Substantia nigra (tissue), 51 donors: ENCODE measurements at places on chromosomes 5 and 9.

DNA sequence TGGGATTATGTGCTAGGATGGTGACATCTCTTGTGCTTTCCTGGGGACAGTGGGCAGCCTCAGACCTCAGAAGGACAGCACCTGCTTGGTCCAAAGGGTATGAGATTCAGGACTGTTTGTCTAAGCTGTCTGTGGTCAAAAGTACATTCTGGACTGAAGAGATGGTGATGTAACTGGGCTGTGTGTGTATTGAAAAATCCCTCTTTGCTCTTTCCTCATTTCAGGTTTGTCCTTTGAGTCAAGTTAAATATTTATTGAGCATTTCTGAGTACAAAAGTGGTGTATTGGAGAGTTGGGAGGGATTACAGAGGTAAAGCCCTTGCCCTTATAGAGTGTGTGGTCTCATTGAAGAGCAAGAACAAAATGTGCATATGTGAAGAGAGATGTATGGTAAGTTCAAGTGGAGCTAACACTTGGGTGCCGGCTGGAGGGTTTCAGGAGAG, 46.7 kb downstream of the RCL1 start:
- no peak for DNase-seq

DNA sequence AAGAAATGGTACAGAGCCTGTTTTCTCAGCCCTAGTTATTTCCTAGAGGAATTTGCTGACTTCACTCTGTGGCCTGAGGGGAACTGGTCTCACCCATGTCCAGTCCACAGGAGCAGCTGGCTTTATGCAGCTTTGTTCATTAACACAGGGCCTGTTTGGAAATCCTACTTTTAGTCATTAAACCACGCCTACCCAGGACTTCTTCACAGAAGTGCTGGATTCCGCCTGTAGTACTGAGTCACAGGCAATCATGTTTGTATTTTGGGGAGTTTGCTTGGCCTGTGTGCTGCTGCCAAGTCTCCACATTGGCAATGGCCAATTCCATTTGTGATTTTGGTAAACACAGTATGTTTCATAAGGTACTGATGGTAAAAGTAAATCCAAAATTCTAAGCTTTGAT, 52.8 kb downstream of the CTNND2 start:
- no peak for DNase-seq

DNA sequence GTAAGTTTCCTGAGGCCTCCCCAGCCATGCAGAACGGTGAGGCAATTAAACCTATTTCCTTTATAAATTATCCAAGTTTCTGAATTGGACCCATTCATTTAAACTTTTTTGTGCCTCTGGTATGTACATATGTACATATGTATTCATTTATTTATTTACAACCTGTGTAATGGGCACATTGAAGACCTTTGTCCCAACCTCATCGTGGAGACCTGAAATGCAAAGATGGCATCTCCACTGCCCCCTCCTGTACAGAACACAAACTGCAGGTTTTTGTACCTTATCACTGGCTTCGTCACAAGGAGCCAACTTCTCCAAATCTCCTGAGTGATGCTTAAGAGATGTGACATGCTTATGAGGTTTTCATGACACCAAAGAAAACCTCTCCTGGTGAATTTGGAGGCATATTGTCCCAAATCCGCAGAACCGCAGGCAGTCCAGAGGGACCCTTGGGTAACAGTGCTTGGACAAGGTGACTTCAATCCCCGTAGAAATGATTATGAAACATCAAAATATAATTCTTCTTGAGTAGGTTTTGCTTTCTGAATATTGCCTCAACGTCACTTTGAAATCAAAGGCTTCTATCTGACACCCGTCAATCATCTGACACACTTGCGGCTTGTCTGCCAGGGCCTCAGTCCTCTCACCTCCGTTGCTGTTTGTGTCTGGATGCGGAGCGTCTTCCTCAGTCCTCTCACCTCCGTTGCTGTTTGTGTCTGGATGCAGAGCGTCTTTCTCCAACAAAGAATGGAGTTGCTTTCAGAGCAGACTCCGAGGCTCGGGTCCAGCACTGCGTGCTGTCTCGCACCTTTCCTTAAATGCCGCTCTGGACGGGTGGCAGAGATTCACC, 135.0 kb upstream of the IRX4 start:
- DNase-seq = no peak

- DNase-seq = no peak
These were observed 30.9 kb upstream of the CDK20 start for GRCh38 chr9:88005240-88005639.

- no peak for DNase-seq
These were observed 32.3 kb upstream of the CEP72 start for GRCh38 chr5:579746-580366.

DNA sequence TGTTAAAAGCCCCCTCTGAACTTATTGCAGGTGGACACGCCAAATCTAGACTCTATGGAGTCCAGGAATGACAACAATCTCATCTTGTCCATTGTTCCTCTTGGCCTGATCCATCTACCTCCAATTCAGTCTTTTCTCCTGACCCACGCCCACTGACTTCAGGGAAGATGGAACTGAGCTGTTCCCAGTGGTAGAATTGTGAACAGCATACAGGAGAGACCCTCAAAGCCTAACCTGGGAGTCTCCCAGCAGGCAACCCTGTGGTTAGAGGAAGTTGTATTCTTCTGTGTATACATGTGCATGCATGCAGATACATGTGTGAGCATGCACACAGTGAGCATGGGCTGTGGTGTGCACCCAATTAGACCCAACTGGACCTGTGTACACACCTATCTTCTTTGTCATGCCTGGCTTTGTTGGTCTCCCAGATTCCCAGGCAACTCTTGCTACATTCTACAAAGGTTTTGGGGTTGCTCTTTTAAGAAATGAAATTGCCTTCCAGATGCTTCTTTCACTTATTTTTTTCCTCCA, 286.0 kb downstream of the ZSWIM6 start:
- DNase-seq = no peak

DNA sequence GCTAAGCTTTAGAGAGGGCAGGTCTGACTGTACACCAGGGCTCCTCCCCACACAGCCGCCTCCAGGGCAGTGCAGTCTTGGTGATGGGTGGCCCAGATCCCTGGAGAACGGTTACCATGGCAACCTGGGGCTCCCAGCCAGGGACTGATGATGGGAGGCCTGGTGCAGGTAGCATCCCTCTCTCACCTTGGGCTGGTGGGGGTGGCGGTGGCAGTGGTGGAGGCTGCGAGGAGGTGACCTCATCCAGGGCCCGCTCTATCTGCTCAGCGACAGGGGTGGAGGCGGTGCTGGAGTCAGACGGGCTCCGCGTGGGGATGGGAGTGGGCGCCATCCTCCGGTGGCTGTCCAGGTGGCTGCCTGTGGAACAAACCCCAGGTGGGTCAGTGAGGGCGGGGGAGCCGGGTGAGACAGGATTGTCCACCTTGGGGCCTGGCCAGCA, 12.3 kb downstream of the PRR7 start:
- DNase-seq = no peak

DNA sequence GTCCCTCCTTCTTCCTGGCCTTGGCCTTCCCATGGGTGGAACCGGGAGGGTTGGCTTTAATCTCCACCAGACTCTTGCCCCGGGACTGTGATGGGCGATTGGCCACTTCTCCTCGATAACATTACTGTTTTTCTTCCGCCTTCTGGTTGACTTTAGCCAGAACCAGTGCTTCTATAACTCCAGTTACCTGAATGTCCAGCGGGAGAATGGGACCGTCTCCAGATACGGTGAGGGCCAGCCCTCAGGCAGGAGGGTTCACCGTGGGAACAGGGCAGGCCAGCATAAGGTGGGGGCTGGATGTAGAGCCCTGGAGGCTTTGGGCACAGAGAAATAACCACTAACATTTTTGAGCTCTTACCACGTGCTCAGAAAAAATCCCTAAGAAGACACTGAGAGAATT, 967 bp downstream of the ORM2 start:
- no peak for DNase-seq

GRCh38 chr9:94875300-94876020, 149.0 kb downstream of the AOPEP start:
- no peak for DNase-seq

DNA sequence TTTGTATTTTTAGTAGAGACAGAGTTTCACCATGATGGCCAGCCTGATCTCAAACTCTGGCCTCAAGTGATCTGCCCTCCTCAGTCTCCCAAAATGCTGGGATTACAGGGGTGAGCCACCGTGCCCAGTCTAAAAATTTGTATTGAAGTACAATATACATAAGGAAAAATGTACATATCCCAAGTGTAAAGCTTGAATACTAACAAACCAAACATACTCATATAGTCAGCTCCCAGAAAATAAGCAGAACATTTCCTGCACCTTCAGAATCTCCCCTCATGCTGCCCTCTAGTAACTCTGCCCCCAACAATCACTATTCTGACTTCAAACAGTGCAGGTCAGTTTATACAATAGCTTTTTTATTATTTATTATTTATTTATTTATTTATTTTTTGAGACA, 1.6 kb upstream of the NOL6 start:
- no peak for DNase-seq

- no peak for DNase-seq
These were observed 2.8 kb downstream of the MGAT4B start for GRCh38 chr5:179803651-179804554.

DNA sequence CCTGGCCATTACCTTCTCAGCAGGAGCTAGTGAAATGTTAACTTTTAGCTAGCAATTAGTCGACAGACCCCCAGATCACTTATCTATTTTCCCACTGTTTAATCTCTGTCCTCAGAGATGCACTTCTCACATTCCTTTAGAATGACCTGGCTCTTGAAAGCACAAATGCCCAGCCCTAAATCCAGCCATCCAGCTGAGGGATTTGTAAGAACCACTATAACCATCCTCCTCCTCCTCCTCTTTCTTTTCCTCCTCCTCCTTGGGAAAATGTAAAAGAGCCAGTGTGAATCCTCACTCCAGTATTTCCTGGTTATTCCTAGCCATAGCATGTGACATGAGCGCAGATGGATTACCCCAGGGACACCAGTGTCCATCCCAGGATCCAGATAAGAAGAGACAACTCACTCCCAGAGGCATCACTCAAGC, 124.3 kb downstream of the ENC1 start:
- no peak for DNase-seq

DNA sequence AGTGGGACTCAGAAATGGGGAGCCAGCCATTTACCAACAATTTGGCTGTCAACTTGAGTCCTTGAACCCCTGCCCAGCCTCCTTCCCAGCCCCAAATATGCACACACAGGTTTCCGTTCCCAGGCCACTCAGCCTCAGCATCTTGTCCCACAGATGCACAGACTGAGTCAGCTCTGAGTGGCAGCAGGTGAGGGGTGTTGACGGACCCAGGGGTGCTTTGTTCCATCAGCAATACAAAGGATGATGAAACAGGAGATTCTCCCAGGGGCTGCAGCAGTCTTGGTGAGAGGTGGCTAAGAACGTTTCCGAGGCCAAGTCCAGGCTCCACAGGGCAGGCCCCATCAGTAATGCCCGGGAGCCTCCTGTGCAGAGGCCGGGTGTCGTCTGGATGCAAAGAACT, 4.9 kb upstream of the OLFM1 start:
- DNase-seq = no peak

DNA sequence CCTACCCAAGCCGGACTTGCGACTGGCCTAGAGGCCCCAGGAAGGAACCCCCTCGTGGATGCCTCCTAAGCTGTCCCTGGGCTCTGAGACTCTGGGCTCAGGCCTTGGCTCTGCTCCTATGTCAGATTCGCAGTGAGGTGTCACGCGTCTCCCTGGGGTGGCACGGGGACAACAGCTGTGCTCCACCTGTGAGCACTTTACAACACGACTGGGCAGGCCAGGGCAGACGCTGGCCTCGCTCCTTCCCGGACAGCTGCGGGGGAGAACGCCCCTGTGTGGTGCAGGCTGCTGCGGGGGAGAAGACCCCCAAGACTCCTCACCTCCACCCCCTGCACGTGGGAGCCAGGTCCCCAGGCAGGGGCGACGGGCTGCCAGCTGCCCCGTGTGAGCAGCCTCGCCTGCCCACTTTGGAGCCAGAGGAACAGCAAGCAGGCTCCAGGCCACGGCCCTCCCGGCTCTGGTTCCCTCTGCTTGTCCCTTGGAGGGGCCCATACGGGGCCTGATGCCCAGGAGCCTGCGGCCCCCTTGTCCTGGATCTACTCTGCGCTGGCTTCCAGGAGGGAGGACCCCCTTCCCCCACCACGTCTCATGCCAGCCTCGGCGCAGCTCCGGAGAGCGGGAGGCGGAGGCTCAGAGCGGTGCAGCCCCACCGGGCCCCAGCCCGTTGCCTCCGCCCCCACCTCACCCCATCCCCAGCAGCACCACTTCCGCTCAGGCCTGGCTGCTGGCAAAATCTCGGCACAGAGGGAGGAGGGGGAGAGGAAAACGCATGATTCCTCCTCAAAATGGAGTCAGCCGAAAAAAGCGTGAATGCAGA, 36.0 kb downstream of the SARDH start:
- no peak for DNase-seq

DNA sequence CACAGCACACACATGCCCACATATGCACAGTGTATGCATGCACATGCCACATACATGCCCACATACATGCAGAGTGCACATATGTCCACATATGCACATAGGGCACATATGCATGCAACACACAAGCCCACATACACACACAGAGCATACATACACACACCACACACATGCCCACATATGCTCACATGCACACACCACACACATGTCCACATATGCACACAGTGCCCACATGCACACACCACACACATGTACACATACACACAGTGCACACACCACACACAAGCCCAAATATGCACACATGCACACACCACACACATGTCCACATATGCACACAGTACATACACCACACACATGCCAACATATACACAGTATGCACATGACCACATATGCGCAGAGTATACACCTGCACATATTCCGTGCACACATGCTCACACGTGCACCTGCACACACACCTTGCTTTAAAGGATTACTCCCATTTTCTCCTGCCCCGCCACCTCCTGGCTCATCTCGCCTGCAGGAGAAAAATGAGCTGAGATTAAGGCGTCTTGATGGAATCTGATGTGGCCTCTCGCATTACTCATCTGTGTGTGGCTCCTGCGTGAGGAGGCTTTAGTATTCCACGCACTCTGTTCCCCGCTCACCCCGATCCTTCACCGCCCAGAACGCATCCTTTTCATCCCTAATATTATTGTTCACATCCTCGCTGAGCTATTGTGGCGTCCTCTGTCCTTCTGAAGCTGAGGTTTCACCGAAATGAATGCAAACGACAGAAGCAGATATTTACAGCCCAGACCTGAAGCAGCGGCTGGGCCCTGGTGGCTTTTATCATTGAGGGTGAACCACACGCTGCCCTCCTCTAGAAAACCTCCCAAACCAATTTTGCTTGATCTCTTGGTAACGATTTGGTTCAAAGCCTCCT, 182.7 kb downstream of the OLFM1 start:
- no peak for DNase-seq

- no peak for DNase-seq
These were observed 616.2 kb downstream of the DNAH5 start for GRCh38 chr5:13328316-13328715.

- DNase-seq = no peak
These were observed 227.6 kb upstream of the C9orf72 start for GRCh38 chr9:27800692-27801370.

DNA sequence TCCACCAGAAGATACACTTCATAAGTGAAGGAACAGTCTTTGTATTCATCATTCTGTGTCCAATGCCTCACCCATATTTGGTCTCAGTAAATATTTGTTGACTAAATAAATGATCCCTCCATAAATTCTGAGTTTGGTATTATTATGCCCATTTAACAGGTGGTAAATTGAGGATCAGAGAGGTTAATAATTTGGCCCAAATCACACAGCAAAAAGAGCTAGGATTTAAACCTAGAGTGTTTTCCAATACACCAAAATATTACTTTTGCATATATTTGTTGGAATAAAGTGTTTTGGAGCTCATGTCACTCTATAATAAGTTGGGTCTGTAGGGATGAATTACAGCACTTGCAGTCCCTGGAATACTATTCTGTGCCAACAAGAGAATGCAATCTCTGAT, 470.3 kb downstream of the ARHGEF28 start:
- no peak for DNase-seq
